ENCODE measurements at places on chromosomes 5 and 9. TPM values are rescaled to one million over a fixed set of nuclear protein-coding genes. Genes with fewer than 3 reads are reported as not detected.

DNA sequence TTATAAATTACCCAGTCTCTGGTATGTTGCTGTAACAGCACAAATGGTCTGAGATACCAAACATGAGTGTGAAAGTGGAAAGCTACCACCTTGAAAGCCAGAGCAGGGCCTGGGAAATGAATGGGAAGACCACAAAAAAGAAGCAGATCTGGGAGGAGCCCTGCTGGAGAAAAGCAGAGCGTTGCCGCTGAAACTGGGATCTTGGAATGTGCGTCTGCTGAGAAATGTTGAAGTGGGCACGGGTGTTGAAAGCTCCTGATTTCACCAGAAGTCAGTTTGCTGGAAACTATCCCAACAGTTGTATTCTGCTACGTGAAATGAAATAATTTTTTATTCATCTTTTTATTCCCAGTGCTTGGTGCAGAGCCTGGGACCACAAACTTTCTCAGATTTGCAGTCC, 40.0 kb downstream of the NUDT12 start:
- H3K27ac ChIP-seq: no peak overlapping the region
- H3K4me3 ChIP-seq: no peak overlapping the region
- no peak for DNase-seq
- H3K4me1 ChIP-seq: no peaks in the 10 kb centered on the region
- no peaks in the 10 kb centered on the region for H3K36me3 ChIP-seq

DNA sequence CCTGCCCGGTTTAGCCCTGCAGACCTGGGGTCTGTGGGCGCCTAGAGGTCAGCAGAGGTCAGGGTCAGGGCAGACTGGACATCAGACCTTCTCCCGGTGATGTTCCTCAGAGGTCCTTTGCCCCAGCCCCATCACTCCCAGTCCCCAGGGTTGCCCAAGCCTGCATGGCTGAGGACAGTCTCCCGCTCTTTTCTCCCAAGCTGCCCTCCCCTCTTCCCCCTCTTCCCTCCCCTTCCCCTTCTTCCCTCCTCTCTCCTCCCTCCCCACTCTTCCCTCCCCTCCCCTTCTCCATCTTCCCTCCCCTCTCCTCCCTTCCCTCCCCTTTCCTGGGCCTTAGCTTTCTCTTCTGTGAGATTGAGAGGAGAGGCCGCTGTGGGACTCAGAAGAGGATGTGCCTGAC, 10.4 kb downstream of the LHX3 start:
- peaks cover 95% of the 10 kb centered on the region for H3K27me3 ChIP-seq
- no peak for DNase-seq
- H3K27ac ChIP-seq: no peak overlapping the region
- no peaks in the 10 kb centered on the region for H3K4me1 ChIP-seq
- no peak overlapping the region for H3K4me3 ChIP-seq
- H3K36me3 ChIP-seq: no peaks in the 10 kb centered on the region

DNA sequence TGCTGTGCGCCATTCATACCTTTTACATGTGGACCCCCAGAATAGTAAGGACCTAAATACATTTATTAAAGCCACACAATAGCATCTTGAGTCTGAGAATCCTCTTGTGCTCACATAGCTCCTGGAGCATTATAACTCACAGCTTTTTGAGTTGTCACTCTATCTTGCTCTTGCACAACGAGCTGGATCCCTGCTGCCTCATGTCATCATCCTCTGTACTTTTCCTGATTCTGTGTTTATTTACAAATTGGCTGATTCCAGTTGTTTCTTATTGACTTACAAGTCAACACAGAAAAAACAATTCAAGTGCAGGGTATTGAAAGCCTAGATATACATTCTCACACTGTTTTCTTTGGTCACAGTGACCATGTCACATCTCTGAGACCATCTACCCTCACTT, 112.9 kb downstream of the SLC1A3 start:
- H3K36me3 ChIP-seq: no peaks in the 10 kb centered on the region
- H3K4me1 ChIP-seq: no peaks in the 10 kb centered on the region
- no peak overlapping the region for H3K4me3 ChIP-seq
- no peak for DNase-seq
- H3K27me3 ChIP-seq: peaks cover 19% of the 10 kb centered on the region

Gene NEUROG1
- total RNA-seq: not detected

Gene TOR4A
- total RNA-seq: 14.2 TPM

Gene RNF183
- 0.48 TPM for total RNA-seq

DNA sequence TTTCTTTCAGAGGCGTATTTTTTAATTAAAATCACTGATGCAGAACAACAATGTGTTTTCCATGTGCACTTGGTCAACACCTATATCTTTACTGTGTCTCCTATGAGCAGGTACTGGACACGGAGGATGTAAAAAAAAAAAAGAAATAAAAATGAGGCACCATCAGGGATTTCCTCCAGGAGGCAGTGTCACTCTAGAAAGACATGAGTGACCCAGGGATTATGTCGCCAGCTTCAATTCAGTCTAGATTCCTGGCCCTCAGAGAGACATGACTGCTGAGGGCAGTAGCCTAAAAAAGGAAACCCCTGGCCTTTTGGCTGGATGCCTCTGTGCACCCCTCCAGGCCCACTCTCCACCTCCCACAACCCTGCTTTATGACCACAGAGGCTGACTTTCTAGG, 18.3 kb upstream of the IL33 start:
- no peak overlapping the region for H3K4me3 ChIP-seq
- H3K4me1 ChIP-seq: peaks cover 7% of the 10 kb centered on the region
- peak; percentile 55 for DNase-seq
- no peaks in the 10 kb centered on the region for H3K36me3 ChIP-seq

Gene AUH
- total RNA-seq: 31.0 TPM
